ENCODE measurements at places on chromosomes 16 and 17.

DNA sequence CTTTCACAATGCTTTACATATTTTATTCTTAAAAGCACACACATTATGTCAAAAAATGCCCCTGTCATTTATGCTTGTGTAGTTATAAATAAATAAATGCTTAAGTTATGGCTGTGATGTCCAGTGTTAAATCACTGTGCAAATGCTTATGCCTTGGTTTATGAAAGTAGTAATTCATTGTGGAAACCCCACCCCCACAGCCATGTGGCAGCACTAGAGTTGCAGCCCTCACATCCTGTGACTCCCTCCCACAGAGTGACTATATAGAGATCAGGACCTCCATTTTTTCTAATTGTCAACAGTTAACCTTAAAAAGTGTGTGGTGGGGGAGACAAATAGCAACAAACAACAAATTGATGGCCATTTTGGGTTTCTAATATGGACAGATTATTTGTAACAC lies 2.4 kb downstream of the SKAP1 start:
- DNase-seq = no peak

DNA sequence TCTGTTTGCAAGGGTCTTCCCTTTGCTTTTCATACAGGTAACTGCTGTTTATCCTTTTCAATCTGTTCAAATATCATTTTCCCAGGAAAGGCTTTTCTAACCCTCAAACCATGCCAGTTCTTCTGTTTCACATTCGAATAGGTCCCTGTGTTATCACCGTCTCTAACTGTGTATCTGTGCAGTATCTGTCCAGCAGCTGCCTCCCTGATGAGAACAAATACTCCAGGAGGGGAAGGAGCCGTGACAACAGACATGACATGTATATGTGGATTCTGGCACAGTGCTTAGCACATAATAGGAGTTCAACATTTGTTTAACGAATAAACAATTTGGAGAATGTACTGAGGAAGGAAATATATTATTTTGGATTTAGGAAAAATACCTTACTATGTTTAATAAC lies 95.7 kb downstream of the STX8 start:
- DNase-seq = no peak

DNA sequence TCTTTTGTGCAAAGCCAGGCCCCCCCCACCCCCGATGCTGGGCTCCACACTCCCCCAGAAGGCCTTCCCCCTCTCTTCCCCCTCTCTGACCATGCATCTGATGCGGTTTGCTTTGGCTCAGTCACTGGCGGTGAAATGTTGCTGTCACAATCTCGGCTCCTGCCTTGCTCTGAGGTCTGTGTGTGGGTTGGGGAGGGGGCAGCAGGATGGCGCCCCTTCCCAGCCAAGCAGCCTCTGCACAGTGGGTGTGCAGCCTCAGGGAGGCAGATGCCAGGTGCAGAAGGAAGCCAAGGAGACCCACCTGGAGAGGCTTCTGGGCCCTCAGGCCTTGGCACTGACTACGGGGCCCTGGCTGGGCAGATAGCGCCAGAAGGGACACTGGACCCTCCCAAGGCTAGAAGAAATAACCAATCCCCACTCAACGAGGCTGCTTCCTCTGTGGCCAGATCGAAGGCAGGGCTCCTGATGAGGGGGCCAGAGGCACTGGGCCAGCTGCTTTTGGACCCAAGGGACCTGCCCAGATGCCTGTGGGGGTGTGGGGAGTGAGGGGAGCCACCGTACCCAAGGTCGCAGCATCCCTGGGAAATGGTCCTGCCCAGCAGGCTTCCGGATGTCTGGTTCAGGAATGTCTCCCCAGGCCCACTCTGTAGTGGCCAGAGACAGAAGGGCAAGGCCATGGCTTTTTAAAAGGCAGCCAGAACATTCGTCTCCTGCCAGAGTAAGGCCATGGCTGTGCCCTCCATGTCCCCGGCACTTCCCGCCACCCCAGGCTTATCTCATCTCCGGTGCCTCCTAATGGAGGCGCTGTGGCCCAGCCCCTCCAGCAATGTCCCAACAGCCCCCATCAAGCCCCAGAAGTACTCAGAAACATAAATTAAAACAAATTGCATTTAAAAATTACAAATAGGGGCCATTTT lies 43.4 kb upstream of the SLC38A10 start:
- DNase-seq = no peak

- no peak for DNase-seq
Measured at GRCh38 chr17:39143552-39144093, 7.8 kb downstream of the PLXDC1 start.

DNA sequence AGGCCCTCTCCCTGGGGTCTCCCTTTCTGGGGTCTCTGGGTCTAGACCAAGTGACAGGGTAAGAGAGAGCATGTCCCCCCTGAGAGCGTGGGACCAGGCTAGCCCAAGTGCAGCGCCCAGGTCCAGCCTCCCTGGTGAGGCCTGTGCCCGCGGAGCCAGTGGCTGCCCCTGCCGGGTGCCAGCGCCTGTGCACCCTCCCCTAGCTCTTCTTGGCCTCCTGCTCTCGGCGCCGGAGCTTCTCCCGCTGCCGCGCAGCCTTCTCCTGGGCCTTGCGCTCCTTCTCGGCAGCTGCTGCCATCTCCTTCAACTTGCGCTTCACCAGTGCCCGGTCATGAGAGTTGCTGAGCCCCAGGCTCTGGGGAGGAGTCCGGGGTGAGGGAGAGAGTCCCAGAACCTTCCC lies 17.3 kb downstream of the SAMD14 start:
- DNase-seq = no peak

DNA sequence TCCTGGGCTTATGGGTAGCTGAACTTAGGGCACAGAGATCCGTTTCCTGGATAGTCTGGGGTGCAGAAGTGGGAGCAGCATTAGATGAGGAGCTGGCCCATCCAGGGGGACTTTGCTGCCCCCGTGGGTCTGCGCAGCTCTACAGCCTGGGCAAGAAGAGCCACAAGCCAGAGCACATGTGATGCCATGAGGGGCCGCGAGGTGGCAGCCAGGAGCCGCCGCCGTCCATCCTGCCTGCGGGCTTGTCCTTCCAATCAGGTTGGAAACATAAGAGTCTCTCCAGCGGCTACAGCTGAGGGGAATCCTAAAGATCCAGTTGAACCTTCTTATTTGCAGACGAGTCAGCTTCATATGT lies 21.9 kb downstream of the C1QTNF1 start:
- DNase-seq = no peak

GRCh38 chr17:65345261-65346005 lies 208.3 kb downstream of the RGS9 start:
- no peak for DNase-seq

- no peak for DNase-seq
Measured at GRCh38 chr16:19524356-19524615, 544 bp downstream of the CCP110 start.

- no peak for DNase-seq
Measured at GRCh38 chr16:22191532-22192260, 14.4 kb upstream of the EEF2K start.

- DNase-seq = no peak
Measured at GRCh38 chr17:80813318-80813717, 178.3 kb upstream of the CHMP6 start.

DNA sequence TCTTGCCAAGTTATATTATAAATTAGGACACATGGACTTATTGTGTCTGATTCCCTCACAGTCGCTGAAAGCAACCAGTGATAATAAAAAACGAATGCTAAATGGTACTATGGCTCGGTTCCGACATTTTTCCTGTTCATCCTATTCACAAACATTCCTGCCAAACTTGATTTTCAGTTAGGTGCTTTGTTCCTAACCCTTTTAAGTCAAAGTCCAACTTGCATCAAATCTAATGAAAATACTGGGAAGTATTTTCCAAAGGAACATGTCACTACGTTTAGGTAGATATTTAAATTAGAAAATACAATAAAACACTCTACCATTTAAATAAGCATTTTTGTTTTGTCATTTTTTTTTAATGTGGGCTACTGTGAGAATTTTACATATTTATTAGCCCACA lies 21.0 kb downstream of the SETD6 start:
- DNase-seq = no peak

DNA sequence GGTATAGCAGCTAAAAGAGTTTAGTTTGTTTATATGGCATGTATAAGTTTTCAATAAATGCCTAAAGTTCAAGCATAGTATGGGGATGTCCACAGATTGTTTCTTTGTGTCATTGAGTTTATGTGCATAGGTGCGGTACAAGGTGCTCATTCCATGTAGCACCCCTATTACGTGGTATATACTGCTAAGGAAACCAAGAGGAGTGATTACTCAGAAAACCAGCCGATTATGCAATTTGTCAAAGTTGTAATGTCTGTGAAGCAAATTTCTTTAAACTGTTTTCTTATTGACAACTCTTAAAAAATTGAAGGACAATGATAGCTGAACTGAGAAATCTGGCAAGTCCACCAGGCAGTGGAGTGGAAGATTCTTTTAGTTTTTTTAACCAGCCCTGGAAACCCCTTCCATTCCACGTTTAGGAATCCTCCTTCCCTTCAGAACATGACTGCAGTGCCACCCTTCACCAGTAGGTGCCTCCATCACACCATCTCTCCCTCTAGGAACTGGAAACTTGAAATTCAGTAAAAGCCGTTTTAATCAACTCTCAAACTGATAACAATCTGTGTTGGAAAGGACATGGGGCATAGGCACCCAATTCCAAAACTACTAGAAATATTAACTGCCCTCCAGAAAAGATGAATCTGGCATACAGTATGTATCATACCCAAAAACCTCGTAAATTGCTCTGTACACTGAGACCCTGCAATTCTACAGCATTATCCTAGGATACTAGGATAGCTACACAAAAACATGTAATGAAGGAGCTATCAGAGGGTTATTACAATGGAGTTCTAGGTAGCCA lies 43.5 kb downstream of the REXO5 start:
- peak; percentile 71 for DNase-seq

- DNase-seq = no peak
Measured at GRCh38 chr16:55500530-55501011, 8.3 kb upstream of the LPCAT2 start.

Measured in Panc1 (cell line).